ENCODE measurements at places on chromosomes 1 and 21. TPM values are rescaled to one million over a fixed set of nuclear protein-coding genes. Genes with fewer than 3 reads are reported as not detected.
A peak's percentile ranks its signal among the peaks of the same experiment; 100 is the strongest.

GRCh38 chr1:14672005-14672404 is 73.5 kb downstream of the KAZN start:
- DNase-seq: no peak

- no peak for DNase-seq
These were observed 17.1 kb downstream of the VN1R5 start for GRCh38 chr1:247273013-247273412.

GRCh38 chr1:119435052-119435451 is 20.1 kb downstream of the HSD3B2 start:
- DNase-seq: no peak

DNA sequence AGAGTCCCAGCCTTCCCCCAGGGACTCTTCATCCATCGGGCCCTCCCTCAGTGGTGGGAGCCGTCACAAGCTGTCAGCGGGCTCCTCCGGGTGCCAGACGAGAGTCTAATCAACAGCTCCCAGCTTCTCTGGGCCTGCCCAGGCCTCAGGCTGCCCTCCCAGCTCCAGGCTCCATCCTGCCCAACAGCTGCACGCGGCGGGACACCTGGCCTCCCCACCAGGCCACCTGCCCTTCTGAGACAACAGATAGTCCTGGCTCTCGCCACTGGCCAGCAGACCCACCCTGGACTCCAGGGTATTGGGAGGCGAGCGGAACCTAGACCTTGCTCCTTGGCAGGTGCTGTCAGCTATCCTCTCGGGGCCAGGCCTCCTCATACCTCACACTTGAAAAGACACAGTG is 3.1 kb downstream of the WNT4 start:
- DNase-seq: no peak

DNA sequence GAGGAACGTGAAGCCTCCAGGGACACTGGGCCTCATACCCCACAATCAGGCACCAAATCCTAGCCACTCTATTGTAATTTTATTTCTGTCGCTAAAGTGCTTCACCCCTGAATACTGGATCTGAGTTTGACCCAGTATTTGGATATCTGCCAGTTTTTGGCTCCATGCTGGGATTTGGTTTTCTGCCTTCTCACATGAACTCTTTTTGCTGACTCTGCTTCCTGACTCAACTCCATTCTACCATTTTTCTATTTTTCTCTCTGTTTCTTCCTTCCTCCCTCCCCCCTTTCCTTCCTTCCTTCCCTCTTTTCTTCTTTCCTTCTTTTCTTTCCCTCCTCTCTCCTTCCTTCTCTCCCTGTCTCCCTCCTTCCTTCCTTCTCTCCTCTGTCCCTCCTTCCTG is 151.3 kb upstream of the GJB5 start:
- no peak for DNase-seq

DNA sequence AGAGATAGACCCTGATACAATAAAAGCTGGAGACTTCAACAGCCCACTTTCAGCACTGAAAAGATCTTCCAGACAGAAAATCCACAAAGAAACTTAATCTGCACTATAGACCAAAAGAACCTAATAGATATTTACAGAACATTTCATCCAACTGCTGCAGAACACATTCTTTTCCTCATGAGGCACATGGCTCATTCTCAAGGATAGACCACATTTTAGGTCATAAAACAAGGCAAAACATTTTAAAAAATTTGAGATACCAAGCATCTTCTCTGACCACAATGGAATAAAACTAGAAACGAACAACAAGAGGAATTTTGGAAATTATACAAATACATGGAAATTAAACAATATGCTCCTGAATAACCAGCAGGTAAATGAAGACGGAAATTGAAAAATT is 15.0 kb upstream of the IL20 start:
- DNase-seq: no peak

- DNase-seq: no peak
These were observed 38.8 kb upstream of the OR2B11 start for GRCh38 chr1:247496581-247497285.

DNA sequence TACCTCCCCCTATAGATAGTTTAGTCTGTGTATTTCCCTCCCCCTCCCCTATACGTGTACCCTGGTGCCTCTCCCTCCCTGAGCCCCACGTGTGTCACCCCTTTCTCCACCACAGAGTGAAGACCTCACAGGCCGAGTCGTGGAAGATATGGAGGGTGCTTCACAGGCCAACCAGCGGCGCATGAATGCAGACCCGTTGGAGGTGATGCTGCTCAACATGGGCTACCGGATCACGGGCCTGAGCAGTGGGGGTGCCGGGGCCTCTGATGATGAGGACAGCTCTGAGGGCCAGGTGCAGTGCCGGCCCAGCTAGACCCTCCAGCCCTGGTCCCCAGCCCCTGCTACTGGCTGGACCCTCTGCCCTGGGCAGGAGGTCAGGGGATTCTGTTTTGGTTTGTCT is 15.9 kb upstream of the TMEM222 start:
- no peak for DNase-seq

- DNase-seq: peak; percentile 85
These were observed 4.9 kb downstream of the PLEKHG5 start for GRCh38 chr1:6486433-6487011.

DNA sequence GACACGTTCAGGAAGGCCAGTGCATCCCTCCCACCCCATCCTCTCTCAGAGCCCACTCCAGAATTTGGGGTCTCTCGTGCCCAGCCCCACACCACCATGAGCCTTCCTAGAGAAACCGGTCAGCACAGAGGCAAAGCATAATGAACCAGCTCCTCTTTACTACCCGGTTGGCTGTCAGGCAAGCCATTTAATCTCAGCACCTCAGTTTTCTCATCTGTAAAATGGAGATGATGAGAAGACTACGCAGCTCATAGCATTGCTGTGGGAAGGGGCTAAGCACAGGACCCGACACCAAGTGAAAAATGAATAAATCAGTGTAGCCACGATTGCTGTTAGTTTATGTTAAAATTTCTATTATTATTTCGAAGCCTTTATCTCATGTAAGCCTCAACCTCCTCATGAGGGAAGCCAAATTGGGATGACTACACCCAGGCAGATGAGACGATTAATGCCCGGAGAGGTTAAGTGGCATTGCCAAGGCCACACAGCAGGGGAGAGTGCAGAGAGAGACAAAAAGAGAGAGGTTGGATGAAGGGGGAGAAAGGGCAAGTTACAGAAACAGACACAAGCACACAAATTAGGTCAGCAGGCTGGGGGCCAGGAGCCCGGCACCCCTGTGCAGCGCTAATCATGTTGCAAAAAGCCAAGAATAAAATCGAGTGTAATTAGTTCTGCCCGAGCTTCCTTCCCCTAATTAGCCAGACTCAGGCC is 25.7 kb downstream of the SDC3 start:
- no peak for DNase-seq

- no peak for DNase-seq
These were observed 19.3 kb downstream of the GJA5 start for GRCh38 chr1:147741065-147741464.

DNA sequence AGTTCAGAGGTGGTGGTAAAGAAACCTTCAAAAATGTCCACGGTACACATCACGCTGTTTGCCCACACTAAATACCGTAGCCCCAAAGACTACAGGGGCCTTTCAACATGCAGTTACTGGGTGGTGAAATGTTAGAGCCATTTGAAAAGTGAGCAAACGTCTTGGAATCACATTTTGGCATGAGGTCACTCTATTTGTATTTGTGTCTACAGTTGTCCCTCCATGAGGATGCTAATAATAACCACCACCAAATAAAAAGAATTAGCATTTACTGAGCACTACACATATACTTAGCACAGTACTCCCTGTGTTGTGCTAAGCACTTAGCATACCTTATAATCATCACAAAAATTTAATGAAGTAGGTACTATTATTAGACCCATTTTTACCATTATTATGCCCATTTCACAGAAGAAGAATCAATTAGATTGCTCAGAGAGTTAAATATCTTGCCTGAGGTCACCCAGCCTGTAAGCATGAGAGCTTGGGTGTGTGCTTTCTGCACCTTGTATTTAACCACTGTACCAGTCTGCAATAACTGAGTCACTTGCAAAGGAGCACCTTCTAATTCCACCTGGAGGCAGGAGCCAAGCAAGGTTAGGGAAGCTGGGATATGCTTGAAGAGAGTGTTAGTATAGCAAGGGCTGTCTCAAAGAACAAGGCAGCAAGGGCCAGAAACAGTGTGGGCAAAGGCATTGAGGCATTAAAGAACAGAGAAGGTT is 57.4 kb downstream of the DNTTIP2 start:
- no peak for DNase-seq

DNA sequence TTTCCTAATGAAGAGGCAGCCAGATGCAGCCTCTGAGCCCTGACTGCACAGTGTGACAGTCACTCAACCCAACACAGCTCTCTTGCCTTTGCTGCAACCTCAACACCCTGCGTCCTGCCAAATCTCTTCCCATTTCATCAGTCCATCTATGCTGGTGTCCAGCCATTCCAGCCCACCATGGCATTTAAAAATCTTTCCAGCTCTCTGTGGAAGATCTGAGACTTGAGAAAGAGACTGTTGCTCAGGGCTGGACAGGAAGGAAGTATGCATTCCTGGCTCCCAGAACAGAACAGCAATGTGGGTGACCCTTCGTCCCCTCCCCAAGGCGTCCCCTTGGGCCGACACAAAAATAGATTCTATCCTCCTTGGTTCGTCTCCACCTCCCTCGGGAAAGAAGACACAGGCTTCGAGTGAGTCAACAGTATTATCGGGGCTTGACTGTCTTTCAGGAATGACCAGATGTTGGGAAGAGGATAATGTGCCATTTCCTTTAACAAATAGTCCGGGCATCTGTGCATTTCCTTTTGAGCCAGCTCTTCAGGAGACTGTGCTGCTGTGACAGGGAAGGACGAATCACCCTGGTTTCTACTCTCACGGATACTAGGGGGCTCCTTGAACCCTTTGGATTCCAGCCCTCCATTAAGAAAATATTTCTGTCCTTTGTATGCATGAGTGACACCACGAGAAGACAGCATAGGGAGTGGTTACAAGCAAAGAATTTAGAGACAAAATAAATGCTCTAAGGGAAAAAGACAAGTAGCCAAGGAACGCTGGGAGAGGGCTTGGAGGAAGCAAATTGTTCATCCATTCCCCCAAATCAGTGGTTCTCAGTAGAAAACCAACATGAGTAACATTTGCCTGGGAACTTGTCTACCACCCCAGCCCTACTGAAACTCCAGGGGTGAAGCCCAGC is 111.4 kb upstream of the CDC42BPA start:
- DNase-seq: no peak

GRCh38 chr1:101022294-101022693 is 3.3 kb downstream of the DPH5 start:
- no peak for DNase-seq

GRCh38 chr1:143735764-143736461 is 235.9 kb downstream of the FAM72C start:
- DNase-seq: no peak

DNA sequence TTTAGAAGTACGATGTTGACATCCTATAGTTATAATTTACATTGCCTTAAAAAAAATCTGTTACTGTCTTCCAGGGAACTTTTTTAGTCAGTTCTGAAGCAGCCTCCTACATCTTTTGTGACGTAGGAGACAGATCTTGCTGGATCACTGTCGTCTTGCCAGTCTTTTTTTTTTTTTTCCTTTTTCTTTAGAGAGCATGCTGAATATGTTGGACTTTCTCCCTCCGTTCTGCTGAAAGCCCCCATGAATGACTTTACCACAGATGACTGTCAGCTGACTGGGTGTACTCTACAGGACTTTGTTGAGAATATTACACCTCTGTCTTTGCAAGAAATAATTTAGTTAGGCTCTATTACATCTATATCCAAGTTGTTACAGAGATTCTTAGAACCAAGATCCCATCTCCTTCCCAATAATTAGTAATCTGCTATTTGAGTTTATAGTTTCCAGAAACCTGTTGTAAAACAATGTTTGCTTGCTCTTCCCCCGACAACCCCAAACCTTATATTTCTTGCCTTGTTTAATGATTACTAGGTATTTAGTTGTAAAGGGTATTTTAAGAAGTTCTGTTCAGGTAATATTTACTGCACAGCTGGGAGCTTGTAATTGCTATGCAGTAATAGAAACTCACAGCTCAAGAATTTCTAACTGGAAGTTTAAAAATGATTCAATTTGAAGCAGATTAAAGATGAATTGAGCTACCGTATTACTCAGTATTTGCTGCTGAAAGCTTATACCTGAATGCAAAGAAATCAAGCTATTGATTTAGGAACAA is 61.8 kb downstream of the RASAL2 start:
- no peak for DNase-seq

DNA sequence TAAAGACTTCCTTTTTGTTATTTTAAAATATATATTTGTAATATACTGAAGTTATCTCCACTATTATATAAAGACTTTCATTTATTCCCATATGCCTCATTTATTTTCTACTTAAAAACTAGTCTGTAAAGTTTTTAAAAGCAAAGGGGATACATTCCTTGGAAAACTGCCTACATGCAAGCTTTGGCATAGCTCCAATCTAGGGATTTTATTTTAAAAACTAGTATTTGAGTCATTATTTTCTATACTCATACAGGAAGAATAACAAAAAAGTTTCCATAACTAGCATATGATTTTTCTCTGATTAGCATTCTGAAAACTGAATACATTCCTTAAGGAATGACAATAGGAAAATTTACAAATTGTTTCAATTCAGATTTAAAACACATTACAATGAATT is 88.9 kb downstream of the COL24A1 start:
- no peak for DNase-seq

- no peak for DNase-seq
These were observed 11.2 kb downstream of the C1orf198 start for GRCh38 chr1:230857077-230857476.

GRCh38 chr1:62841587-62842169 is 57.7 kb downstream of the ATG4C start:
- DNase-seq: peak; percentile 42

- no peak for DNase-seq
These were observed 114.2 kb downstream of the BCAR3 start for GRCh38 chr1:93567255-93567918.

- DNase-seq: no peak
These were observed 153.5 kb upstream of the COL6A1 start for GRCh38 chr21:45827881-45828579.

GRCh38 chr1:10168912-10169514 is 41.4 kb upstream of the KIF1B start:
- no peak for DNase-seq

- no peak for DNase-seq
These were observed at the start of gene FMN2 for GRCh38 chr1:240091614-240092300. TSS of gene FMN2 (plus strand) at chr1:240091883. CDS start at chr1:240092110, 227 bp downstream.

CCDC185 gene
- not detected for total RNA-seq

SPRR2E gene
- total RNA-seq: not detected

ESRRG gene
- total RNA-seq: 5.4 TPM

CSMD2 gene
- total RNA-seq: 6.5 TPM

BNIPL gene
- 0.66 TPM for total RNA-seq

NHLH1 gene
- not detected for total RNA-seq

LCA5L gene
- 2.7 TPM for total RNA-seq

SLC45A1 gene
- total RNA-seq: 5.0 TPM

CROCC gene
- total RNA-seq: 33.0 TPM

GPATCH4 gene
- 12.6 TPM for total RNA-seq

BARHL2 gene
- total RNA-seq: not detected

SPRR2F gene
- total RNA-seq: not detected

DIO1 gene
- total RNA-seq: 6.2 TPM

CD244 gene
- total RNA-seq: 1.5 TPM

Measured in mucosa of gallbladder (tissue), 1 donor.